ENCODE measurements at places on chromosomes 2 and 18. TPM values are rescaled to one million over a fixed set of nuclear protein-coding genes. Genes with fewer than 3 reads are reported as not detected.

SEPTIN2 gene
- 447 TPM for total RNA-seq

NT5DC4 gene
- total RNA-seq, result not detected

IL1R2 gene
- not detected for total RNA-seq

GRCh38 chr2:64987001-64987955 lies 1.9 kb upstream of the SLC1A4 start:
- DNase-seq, result no peak

- DNase-seq, result no peak
Measured at GRCh38 chr2:45330108-45330507, 281.0 kb downstream of the SRBD1 start.

- DNase-seq, result no peak
Measured at GRCh38 chr2:179963626-179964025, 43.5 kb downstream of the CWC22 start.

GRCh38 chr2:171206422-171207115 lies 45.9 kb upstream of the TLK1 start:
- no peak for DNase-seq
